ENCODE measurements at places on chromosomes 1 and 21. TPM values are rescaled to one million over a fixed set of nuclear protein-coding genes. Genes with fewer than 3 reads are reported as not detected.

- DNase-seq = peak; percentile 57
Measured at GRCh38 chr1:34696981-34697380, 57.9 kb upstream of the GJB5 start.

GRCh38 chr1:60041783-60042182 lies 31.8 kb downstream of the C1orf87 start:
- DNase-seq = no peak

- DNase-seq = no peak
Measured at GRCh38 chr1:51299981-51300670, 30.2 kb downstream of the TTC39A start.

DNA sequence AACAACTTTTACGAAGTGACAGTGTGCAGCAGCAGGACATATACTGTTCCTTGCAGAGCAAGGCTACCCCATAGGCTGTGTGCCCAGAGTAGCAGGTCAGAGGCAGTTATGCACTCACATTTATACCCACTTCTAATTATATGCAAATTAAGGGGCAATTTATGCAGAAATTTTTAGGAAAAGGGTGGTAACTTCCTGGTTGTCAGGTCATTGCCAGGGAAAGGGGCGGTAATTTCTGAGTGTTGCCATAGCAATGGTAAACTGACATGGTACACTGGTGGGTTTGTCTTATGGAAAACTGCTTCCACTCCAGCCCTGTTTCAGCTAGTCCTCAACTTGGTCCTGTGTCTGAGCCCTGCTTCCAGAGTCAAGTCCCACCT lies 12.0 kb upstream of the SLAMF1 start:
- DNase-seq = no peak

The F5 gene
- total RNA-seq = not detected

GRCh38 chr21:21860888-21861287 lies 862.7 kb downstream of the NCAM2 start:
- peak; percentile 44 for DNase-seq

DNA sequence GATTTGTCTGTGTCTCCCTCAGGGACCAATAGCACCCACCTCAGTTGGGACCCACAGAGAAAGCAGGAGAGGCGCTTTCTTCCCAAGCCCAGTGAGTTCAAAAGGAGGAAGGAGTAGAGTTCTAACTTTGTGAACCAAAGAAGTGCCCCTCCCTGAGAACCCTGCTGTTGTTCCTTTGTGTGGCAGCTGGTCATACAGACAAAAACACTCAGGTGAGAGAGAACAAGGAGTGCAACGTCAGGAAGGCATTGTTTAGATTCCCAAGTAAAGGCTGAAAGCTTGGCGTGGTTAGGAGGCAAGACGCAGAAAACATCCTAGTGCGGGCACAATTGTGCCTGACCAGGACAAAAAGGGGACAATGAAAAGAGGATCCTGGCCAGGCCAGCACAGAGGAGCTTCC lies 654.6 kb downstream of the KIF26B start:
- no peak for DNase-seq

DNA sequence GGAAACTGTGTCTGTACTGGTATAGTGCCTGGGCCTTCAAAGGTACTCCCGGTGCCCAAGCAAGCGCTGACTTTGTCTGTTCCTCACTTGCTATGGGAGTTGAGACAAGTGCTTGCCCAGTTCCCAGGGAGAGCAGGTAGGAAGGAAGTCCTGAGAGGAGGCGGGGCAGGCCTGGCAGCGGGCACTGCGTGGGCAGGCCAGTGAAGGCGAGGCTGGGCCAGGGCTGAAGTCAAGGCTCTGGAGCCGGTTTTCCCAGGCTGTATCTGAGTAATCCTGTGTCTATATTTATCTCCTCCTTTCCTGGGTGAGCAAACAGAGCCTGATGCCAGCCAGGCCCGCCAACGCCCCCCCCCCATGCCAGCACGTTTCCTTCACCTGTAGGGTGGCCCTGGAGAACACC lies 15.9 kb upstream of the EDN2 start:
- DNase-seq = peak; percentile 66

The RCSD1 gene
- 0.81 TPM for total RNA-seq

The TNFRSF8 gene
- total RNA-seq = 0.47 TPM

The ZZZ3 gene
- total RNA-seq = 105 TPM

DNA sequence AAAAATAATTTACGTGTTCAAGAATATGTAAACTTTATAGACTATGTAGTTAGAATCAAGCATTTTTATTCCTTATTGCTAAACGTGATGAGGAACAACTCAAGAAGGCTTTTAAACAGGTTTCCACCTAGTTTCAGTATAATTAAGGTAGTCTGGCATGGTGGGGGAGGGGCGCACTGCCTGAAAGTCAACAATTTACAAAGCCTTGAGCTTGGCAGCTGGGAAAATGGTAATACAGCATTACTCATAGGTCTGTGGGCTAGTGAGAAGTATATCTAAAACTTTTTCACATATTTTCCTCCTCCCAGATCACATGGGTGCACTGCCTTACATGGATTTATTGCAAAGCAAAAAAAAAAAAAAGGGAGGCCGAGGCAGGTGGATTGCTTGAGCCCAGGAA lies 75.2 kb downstream of the EVI5 start:
- DNase-seq = peak; percentile 80

DNA sequence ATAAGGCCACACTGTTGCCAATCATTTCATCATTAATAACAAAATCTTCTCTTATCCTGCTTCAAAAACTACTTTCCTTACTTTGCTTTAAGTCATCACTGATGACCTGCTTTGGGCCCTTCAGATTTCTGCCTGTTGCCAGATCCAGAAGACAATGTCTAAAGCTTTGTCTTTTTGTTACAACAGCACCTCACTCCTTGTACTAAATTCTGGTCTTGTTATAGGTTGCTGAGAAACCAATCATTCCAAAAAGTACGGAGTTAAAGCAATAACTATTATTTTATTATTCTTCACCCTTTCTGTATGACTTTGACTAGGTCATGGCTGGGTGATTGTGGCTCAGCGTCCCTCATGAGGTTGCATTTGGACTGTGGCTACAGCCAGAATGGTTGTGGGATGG lies 633.5 kb downstream of the PTPRU start:
- DNase-seq = no peak

The MYOG gene
- not detected for total RNA-seq

The HAO2 gene
- not detected for total RNA-seq

DNA sequence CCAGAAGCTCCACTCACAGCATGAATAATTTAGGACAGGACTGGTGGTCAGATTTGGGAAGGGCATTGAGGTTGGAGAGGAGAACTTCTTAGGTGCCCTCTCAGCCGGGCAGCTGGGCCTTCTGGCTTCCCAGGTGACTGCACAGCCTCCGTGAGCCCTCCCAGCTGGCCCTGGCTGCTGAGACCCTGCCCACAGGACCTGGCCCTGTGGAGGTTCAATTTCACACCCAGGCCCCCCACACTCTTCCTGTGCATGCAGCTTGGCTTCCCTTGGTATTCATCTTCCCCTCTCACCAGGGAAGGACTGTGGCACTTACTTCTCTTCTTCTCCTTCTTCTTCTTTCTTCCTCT lies 50.6 kb downstream of the NDUFS5 start:
- DNase-seq = no peak

The PRRX1 gene
- 21.6 TPM for total RNA-seq

GRCh38 chr21:44887126-44887806 lies 13.8 kb upstream of the PTTG1IP start:
- DNase-seq = no peak

DNA sequence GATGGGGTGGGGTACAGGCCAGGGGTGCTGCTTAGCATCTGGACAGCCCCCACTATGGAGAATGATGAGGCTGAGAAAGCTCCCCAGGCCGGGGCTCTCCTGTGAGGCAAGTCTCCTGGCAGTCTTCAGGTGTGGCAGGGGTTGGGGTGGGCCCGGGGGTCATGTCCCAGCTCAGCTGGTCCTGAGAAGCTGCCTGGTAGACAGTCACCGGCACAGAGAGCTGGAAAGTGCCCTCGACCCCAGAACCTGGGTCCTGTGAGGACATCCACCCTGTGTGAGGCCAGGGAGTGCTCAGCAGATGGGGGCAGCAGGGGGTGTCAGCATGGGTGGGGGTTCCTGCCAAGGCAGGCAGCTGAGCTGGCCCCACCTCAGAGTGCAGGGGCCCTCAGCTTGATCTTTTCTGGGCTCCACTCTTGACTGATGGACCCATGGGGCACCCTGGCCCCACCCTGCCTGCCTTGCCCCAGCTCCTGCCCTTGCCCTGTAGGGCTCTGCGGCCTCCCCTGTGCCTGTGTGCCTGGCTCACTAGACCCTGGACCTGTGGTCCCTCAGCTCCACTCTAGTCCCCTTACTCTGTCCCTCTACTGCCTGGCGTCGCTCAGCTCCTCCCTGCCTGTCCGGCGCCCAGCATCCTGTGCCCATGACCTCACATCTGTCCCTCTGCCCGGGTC lies 5.8 kb downstream of the IBA57 start:
- DNase-seq = no peak

- DNase-seq = no peak
Measured at GRCh38 chr1:11525516-11525915, 46.6 kb downstream of the DISP3 start.

GRCh38 chr1:1470626-1471388 lies 758 bp upstream of the ATAD3B start:
- DNase-seq = no peak

The GCSAML gene
- 0.42 TPM for total RNA-seq

The TLR5 gene
- total RNA-seq = 0.49 TPM

DNA sequence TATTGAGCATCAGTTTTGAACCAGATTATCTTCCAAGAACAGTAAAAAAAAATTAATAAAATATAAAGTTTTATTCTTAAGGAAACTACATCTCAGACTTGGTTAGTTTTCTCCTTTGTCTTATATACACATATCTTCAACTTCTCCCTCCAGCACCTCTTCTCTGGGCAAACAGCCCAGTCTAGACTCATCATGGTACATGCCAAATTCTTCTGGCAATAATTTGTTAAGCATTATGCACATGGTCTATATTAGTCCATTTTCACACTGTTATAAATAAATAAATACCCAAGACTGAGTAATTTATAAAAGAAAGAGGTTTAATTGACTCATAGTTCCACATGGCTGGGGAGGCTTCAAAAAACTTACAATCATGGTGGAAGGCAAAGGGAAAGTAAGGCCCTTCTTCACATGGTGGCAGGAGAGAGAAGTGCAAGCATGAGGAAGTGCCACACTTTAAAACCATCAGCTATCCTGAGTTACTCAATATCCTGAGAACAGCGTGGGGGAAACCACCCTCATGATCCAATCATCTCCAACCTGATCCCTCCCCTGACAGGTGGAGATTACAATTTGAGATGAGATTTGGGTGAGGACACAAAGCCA lies 108.7 kb upstream of the RNPC3 start:
- no peak for DNase-seq

GRCh38 chr1:187037973-187038553 lies 209.3 kb downstream of the PLA2G4A start:
- no peak for DNase-seq

The SPRR2E gene
- total RNA-seq = not detected

The RNPEP gene
- 76.3 TPM for total RNA-seq

The OR2M4 gene
- total RNA-seq = not detected

DNA sequence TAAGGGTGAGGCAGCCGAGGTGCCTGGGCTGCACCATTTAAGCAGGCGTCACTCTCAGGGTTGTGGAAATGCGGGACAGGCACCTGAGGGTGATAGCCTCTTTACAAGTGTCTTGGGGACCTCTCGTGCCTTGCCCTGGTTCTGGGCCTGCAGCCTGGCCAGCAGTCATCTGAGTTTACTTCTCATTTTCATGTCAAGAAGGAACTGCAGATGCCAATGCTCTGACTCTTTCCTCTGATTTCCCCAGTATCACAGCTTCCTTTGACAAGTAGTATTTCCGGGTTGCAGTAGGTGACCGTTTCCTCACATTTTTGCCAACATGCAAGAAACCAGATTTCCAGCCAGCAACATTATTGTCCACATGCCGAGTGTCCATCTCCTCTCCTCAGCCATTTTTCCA lies 286.9 kb downstream of the DISC1 start:
- no peak for DNase-seq

DNA sequence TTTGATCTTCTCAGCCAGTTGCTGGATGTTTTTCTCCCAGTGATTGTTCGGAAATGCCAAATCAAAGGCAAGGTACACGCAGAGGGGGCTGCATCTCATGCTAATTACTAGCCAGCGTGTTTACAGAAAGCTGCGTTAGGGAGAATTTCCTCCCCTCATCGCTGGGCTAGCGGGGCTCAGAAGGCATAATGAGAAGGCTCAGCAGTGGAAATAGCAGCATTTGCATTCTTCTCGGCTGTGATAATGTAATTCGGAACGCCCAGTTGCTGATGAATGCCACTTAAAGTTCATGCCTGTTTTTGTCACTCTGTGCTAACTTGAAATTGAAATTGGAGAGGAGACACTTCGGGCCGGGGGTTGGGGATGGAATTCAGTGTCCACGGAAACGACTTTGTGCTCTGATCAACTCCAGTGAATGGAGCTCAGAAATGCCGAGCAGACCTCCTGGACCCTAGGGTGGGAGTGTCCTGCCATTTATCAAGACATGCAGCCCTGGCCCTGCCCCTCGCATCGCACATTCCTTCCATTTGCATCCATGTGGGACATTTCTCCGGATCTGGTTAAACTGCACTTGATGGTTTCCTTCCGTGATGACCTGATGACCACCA lies 313.4 kb upstream of the C1orf174 start:
- DNase-seq = no peak

GRCh38 chr1:35177237-35177786 lies 15.6 kb downstream of the SFPQ start:
- no peak for DNase-seq

The ATP1A4 gene
- not detected for total RNA-seq

The GSTM2 gene
- total RNA-seq = 10.7 TPM

DNA sequence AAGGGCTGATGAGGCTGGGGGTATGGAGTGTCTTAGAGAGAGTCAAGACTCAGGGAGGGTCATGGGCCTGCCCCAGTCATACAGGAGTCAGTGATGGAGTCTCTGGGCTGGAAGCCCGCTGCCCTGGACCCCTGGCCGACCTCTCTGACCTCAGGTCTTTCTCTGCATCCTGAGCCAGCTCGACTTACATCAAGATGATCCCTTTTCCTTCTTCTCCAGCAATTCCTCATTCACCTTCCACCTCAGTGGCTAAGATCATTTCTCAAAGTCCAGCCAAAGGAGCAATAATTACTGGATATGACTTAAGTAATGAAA lies 308.6 kb downstream of the MATN1 start:
- DNase-seq = no peak

- DNase-seq = no peak
Measured at GRCh38 chr1:91779548-91780021, 106.4 kb downstream of the TGFBR3 start.
